ENCODE measurements at places on chromosomes 6 and 20.

- peak; percentile 44 for DNase-seq
Measured at GRCh38 chr20:41734506-41734945, 116.3 kb upstream of the CHD6 start.

DNA sequence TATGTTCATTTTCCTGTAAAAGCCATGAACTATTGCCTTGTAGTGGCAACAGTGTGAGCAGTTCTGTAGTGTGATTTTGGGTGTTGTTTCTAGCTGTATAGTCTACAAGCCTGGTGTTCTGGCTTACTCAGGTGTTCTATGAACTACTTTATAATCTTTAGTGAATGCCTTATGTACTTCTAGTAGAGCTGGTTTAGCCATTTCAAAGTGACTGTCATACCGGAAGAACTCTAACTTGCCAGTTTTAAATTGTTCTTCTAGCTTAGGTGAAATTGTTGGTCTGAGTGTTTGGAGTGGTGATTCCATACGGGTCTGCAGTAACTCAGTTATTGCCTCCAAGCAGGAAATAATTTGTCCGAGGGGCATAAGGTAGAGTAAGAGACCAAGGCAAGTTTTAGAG is 150.2 kb upstream of the ZNF184 start:
- no peak for DNase-seq

GRCh38 chr6:11412616-11413015 is 124.9 kb upstream of the TMEM170B start:
- no peak for DNase-seq

DNA sequence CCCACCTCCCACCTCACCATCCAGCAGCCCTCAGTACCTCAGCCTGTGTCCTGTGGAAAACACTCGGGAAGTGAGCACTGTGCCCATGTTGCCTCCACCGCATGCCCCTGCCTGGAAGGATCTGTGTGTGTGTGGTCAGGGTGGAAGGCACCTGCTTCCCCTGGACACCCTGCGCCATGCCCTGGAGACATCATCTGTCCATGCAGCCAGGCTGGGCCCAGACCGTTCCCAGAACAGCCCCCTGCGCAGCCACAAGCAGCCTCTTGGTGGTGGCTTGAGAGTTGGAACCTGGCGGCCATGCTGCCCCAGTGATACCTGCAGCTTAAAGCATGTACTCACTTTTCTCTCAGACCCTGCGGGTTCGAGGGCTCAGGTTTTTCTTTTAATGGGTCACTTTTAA is 34.9 kb upstream of the SLC22A1 start:
- no peak for DNase-seq

DNA sequence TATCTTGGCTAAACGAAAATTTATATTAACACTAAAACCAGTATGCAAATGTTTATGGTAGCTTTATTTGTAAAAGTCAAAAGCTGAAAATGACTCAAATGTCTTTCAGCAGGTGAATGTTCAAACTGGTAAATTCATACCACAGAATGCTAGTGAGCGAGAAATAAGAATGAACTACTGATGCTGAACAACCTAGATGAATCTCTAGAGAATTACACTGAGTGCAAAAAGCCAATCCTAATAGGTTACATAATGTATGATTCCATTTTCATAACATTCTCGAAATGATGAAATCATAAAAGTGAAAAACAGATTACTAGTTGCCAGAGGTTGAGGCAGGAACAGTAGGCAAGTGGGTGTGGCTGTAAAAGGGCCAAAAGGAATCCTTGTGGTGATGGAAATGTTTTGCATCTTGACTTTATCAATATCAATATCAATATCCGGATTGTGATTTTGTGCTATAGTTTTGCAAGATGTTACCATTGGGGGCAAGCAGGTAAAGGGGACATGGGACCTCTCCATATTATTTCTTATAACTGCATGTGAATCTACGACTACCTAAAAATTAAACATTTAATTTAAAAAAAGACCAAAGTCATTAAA is 26.1 kb downstream of the ZNF311 start:
- no peak for DNase-seq

- no peak for DNase-seq
Measured at GRCh38 chr20:6654513-6655252, 112.8 kb upstream of the BMP2 start.

DNA sequence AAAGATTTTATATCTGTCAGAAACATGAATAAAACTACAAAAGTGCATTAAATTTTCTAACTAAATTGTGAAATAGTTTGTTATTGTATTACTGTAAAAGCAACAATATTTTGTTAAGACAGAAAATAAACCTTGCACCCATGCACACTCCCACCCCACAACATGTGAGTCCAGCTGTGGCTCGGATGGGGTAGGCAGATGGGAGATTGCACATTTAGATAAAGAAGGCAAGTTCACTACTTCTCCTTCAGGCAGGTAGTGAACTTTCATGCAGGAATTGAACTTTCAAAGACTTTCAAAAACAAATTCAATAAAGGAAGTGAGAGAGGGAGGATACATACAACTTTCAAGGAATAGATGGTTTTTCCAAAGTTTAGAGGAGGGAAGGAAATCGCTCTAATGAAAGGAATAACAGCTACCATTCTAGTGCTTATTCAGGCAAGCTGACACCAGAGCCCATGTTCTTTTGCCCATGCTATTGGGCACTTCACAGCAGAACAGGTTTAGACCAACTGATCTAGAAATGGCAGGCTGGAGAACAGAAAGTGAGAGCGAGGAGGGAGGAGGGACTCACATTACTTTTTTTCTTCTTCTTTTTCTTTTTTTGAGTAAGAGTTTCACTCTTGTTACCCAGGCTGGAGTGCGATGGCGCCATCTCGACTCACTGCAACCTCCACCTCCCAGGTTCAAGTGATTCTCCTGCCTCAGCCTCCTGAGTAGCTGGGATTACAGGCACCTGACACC is 28.5 kb downstream of the SF3B5 start:
- DNase-seq, result no peak

DNA sequence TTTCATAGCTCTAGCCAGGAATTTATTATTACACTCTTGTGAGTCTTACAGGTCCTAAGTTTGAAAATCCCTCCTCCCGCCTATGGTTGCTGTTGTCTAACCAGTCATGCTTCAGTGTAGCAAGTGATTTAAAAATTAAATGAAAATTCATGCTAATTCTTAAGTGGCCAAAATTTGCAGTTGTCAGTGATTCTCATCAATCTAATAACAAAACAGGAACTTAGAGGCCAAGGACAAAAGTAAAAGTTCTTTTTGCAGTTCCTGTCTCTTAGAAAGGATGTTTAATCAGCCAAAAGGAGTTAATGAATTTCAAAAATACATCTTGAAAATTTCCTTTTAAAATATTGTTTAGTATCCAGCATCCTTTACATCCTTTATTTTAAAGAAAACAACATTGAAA is 36.3 kb downstream of the VTA1 start:
- DNase-seq, result no peak

DNA sequence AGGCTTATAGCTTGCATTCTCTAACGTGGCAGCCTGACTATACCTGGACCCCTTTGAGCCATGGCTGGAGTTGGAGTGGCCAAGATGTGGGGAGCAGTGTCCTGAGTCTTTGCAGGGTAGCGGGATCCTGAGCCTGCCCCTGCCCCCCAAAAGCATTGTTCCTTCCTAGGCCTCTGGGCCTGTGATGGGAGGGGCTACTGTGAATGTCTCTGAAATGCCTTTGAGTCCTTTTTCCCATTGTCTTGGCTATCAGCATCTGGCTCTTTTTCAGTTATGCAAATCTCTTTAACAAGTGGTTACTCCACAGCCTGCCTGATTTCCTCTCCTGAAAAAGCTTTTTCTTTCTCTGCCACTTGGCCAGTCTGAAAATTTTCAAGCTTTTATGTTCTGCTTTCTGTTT is 17.0 kb upstream of the PRL start:
- DNase-seq, result no peak

DNA sequence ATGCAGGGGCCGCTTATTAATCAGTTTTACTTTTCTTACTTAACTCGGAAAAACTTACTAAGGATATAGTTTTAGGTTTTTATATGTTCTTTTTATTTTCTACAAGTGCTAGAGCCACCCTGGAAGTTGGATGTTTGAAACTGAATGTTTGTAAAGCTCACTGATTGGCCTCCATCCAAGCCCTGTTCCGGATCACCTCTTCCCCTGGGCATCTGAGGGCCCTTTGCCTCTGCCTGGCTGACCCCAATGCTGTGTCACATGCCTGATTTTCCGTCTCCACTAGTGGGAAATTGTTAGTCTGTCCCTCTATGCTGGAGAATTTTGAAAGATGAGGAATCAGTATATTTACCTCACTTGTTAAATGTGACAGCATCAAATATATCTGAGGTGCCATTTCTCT is 79.3 kb downstream of the SLC35F1 start:
- no peak for DNase-seq

DNA sequence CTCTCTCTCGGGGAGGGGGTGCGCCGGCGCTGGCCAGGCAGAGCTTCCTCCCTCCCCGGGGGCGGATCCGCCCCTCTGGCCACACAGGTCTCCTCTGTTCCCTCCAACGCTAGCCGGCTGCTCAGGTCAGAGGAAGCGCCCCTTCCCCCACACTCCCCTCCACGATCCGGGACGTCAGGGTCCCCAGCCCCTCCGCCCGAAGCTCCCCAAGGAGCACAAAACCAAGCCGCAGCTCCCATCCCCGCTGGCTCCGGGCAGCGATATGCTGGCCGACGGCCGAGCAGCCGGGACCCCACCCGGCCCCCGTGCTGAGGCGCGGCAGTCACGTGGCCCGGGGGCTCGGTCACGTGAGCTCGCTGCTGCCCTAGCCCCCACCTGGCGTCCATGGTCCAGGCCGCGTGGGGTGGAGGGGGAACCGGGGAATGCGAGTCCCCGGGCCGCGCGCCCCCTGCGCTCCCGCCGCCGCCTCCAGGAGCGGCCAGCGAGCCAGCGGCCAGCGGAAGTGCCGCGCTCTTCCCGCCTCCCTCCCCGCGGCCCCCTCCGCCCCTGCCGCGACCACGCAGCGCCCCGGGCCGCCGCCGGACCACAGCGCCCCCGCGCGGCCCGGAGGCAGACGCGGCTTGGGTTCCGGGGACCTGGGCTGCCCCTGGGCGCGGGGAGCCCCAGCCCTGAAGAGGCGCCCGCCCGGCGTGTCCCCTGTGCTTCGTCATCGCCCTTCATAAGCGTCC is at the start of gene SLC35B2:
Gene SLC35B2 (minus strand): TSS at position 504 of the 728 bp plus-strand sequence. CDS start 118 bp downstream, at position 386.
- DNase-seq, result peak; percentile 69

DNA sequence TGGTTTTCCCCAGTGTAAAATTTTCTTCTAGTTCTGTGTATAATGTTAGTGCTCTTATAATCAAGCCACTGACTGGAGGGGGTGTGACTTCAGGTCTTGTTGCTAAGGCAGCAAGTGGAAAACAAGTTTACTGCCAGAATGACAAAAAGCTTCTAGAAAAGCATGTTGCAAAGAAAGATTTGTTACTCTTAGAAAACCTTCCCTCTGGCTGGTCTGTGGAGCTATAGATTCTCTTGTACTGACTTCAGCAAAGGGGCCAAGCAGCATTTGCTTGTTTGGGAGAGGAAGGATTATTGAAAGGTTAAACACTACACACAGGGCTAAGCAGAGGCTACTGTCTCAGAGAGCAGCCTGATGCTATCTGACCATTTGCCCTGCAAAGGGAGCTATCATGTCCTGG is 288.8 kb downstream of the BTBD9 start:
- DNase-seq, result no peak

DNA sequence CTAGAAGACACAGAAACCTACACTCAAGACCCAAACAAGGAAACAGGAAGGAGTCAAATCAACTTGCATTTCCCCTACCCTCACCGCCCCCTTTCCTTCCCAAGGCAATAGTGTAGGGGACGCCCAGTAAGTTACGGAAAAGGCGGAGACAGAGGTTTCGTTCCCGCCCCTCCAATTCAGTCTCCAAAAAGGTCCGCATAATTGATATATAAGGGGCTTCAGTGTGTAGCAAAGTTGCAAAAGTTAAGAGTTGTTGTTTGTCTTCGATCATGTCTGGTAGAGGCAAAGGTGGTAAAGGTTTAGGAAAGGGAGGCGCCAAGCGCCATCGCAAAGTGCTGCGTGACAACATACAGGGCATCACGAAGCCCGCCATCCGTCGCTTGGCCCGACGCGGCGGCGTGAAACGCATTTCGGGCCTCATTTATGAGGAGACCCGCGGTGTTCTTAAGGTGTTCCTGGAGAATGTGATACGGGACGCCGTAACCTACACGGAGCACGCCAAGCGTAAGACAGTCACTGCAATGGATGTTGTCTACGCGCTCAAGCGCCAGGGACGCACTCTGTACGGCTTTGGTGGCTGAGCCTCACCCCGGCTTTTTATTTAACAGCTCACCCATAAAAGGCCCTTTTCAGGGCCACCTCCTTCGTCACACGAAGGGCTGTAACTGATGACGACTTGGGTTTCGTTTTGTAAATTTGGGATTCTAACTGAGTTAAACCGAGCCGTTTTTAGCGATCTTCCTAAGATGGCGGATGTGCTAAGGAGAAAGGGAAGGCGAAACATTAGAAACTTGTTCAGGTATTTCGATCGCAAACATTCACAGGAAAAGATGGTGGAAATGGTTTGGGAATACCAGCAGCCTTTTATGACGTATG is 124.6 kb upstream of the BTN3A2 start:
- DNase-seq, result no peak

DNA sequence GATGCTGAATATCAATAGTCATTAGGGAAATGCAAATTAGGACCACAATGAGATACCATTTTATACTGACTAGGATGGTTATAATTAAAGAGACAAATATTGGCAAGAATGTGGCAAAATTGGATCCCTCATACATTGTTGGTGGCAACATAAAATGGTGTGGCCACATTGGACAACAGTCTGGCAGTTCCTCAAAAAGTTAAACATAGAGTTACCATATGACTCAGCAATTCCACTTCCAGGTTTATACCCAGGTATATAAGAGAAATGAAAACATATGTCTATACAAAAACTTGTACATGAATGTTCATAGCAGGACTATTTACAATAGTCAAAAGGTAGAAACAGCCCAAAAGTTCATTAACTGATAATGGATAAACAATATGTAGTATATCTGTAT is 2.0 kb upstream of the CRIP3 start:
- no peak for DNase-seq

DNA sequence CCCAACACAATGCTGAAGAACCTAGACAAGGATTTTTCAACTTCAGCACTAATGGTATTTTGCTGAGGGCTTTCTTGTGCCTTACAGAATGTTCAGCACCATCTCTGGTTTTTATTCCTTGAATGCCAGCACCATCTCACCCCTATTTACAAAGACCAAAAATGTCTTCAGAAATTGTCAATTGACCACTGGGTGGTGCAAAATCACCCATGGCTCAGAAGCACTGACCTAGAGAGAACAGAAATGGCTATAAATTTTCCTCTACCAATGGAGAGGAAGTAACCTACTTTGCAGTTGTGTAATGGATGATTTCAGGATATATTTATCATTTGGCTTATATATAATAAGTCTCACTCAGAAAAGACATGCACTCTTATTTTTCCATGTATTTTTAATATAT is 431.0 kb upstream of the IRAK1BP1 start:
- DNase-seq, result peak; percentile 30

- no peak for DNase-seq
Measured at GRCh38 chr20:58682656-58683531, 9.7 kb upstream of the NPEPL1 start.

GRCh38 chr20:59632541-59633113 is 28.3 kb downstream of the PHACTR3 start:
- DNase-seq, result no peak

Data from ACHN (cell line).